GM12865 (cell line): ENCODE measurements at places on chromosomes 1 and 21.
A peak's percentile ranks its signal among the peaks of the same experiment; 100 is the strongest.

- DNase-seq, result no peak
These were observed 51.7 kb downstream of the BACE2 start for GRCh38 chr21:41219498-41220207.

GRCh38 chr1:53896635-53897229, 2.7 kb downstream of the DIO1 start:
- DNase-seq, result no peak

DNA sequence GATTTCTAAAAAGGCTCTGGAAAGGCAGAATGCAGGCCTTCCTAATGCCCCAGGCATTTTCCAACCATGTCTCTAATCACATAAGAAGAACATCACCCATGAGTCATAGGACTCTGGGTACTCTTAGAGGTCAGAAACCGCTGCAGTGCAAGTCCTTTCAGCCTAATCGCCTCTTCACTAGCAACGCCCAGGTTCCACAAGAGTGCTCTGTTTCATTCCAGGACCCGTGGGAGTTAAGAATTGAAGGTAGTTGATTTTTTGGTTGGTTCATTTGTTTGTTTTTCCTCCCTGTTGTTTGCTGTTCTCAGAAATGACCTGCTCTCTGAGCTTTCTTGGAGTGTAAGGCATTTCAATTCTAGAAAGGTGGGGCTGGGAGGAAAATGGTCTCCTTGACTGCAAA, 123.2 kb downstream of the NR5A2 start:
- DNase-seq, result peak; percentile 68

DNA sequence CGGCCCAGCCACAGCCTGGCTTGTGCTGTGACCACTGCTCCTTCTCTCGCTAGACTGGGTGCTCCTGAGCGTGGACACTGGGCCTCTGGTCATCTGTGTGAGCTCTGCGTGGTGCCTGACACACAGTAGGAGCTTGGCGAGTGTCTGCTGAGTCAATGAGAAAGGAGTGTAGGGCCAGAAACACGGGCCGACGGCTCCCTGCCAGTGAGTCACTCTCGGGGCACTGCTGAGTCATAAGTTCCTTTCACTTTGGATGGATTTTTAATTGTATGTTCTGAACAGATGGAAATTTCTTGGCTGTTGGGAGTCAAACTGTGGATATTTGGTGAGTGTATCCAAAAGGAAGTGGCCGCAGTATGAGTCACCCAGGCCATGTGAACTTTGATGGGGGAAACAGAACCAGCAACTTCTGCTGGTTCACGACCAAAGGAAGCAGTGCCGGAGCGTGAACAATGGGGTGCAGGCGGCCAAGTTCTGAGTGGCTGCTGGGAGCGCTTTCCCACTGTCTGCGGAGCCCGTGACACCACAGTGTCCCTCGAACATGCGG, 41.0 kb upstream of the COL18A1 start:
- peak; percentile 46 for DNase-seq

DNA sequence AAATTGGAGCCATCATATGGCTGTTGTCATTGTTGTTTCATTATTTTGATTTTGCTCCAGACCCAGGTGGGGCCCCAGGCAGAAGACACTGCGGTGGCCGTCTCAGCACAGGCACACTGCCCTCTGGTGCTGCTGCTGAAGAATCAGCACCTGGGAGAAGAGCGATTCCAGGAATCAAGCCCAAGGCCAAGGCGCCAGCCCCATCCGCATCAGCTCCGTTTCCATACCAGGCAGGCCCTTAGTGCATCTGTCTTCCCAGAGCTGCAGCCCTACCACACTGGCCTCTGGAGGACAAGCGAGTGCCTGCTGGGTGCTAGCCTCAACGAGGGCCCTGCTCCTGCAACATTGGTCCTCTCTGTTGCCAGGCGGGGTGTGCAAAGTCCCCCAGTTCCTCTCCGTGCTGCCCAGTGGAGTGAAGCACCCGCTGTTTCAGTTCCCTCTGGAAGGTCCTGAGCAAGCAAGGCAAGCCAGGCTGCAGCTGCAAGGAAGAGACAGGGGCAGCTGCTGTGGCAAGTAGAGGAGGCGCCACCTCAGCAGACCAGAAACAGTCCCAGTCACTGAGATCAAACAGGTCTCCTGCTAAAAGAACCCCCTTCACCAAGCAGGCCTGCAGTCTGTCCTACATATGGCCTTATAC, 5.2 kb downstream of the GRIK3 start:
- DNase-seq, result peak; percentile 47

DNA sequence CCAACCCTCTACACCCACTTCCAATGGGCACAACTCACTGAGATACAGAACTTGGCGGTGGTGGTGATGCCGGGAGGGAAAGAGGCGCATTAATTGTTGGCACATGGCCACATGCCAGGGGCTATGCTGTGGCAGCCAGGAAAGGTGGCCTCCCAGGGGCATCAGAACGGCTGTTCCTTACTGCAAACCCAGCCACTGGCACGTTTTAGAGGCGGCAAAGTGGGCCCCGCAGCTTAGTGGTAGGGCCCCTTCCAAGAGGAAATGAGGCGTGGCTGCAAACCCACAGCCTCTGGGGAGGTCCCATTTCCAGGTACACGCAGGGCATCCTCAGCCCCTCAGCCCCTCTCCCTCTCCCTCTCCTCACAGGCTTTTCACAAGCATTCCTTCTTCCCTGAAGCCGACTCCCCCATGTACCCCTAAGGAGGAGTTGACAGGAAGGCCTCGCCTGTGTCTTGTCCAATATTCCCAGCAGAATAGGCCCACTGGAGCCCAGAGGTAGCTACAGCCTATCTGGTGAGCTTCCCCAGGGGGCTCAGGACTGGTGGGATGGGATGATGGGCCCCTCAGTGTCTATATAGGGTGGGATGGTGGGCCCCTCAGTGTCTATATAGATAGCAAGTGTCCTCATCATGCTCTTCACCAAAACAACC, 166.2 kb downstream of the CLIC6 start:
- DNase-seq, result no peak

DNA sequence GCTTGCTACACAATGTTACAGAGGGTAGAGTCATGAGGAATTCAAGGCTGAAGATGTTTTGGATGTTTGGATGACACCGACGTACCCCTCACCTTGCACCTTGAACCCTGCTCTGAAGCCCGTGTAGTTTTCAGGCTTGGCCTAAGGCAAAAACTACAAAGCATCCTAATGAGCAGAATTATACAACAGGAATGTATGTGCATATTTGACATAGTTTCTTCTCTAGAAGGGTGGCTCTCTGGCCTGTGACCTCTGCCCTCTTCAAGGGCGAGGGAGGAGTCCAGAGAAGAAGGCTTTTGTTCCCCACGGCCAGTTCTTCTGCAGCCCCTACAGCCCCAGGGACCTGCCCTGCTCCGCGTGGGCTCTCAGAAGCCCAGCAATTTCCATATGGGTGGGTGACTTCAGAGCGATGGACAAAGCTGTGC, 43.3 kb downstream of the L1TD1 start:
- DNase-seq, result no peak

- DNase-seq, result no peak
These were observed 4.7 kb upstream of the RSPH1 start for GRCh38 chr21:42500736-42501135.

DNA sequence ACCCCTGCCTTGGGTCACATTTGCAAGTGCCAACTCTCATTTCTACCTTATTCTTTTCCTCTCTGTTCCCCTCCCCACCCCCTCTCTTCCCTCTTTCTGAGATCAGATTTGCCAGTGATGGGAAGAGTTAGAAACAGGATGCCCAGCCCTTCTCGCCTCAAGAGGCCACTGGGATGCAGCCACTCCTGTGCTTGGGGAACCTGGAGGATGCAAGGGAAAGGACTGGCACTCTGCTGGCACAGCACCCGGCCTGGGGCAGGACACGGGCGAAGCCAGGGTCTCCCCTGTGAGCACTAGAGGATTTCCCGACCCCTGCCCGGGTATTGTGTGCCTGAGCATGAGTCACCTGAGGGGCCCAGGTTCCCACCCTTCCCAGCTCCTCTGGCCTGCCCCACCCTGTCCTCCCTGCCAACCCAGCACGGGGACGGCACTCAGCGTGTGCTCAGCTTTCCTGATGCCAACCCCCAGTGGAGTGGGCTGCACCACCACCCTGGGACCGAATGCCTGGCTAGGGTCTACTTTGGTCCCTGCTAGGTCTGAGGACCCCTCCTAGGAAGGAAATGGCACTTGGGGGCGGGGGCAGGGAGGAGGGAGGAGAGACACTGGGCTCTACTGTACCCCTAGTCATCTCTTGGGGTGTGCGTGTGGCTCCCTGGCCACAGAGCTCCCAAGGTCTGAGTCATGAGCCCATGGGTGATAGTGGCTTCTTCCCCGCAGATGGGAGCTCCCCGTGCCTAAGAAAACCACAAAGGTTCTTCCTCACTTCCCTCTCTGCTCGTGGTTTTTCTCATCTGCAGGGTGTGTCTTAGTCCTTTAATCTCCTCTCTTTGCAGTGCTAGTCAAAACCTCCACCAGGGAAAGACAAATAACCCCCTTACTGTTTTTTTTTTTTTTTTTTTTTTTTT, 12.4 kb downstream of the LMNA start:
- DNase-seq, result peak; percentile 93

DNA sequence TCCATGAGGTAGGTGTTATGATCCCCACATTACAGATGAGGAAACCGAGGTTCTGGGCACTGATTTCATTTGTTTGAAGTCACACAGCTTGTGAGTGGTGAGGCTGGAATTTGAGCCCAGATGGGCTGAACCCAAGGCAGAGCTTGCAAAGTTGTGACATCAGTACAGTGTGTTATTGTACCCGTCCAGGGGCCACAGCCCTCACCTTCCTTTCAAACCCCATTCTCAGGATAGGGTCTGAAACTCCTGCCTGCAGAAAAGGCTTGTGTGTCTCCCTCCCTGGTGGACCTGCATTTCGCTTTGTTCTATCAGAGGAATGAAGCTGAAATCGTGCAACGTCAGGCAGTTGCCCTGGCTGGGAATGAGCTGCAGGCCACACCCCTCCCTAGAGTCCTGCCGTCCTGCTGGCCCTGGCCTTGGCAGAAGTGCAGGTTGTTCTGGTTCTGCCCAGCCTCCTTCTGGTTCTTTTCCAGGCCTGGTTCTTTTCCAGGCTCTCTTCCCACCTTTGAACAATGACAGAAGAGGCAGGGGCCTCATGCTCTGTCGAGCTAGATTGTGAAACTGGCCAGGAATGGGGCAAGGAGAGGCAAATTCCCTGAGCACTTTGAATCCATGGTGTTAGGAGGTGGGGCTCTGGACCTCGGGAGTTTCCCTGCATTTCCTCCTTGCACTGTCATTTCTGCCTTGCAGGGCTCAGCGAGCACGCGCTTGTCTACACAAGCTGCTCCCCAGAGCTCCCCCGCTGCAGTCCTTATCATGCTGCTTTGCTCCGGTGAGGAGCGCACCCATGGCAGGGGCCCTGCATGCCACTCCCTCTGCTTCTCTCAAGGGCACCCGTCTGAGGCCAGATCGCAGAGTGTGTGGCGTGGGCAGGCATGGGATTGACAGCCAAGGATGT, 8.2 kb upstream of the MYOM3 start:
- no peak for DNase-seq
